Fibroblast of the aortic adventitia (primary cell): ENCODE measurements at places on chromosomes 11 and 22. TPM values are rescaled to one million over a fixed set of nuclear protein-coding genes. Genes with fewer than 3 reads are reported as not detected.

Gene KCNQ1
- not detected in 2 replicates for total RNA-seq

Gene DUSP8
- 0.36 TPM in 1 of 2 replicates, not detected in the other for total RNA-seq

Gene RBMXL2
- total RNA-seq, result not detected in 2 replicates

Gene P2RY6
- total RNA-seq, result 1.2 TPM in 1 of 2 replicates, not detected in the other

Gene EIF3M
- total RNA-seq, result 575 and 1,709 TPM in 2 replicates

Gene CNGA4
- total RNA-seq, result not detected in 2 replicates

Gene MIOX
- total RNA-seq, result not detected in 2 replicates

Gene FRMD8
- total RNA-seq, result 42.7 and 172 TPM in 2 replicates

Gene SCGB1C1
- not detected in 2 replicates for total RNA-seq

Gene RFPL3
- total RNA-seq, result not detected in 2 replicates

Gene DNHD1
- total RNA-seq, result 6.7 and 8.2 TPM in 2 replicates

Gene UCP2
- 1.5 TPM in 1 of 2 replicates, not detected in the other for total RNA-seq

Gene TCF20
- total RNA-seq, result 15.1 and 27.4 TPM in 2 replicates

Gene RELT
- 0.57 and 4.6 TPM in 2 replicates for total RNA-seq

Gene GNAZ
- total RNA-seq, result 1.3 and 3.1 TPM in 2 replicates

Gene CYTH4
- 0.25 and 0.72 TPM in 2 replicates for total RNA-seq

Gene PVALB
- total RNA-seq, result not detected in 2 replicates

Gene SMIM35
- not detected in 2 replicates for total RNA-seq

Gene INPP5J
- total RNA-seq, result under 0.01 and 0.41 TPM in 2 replicates

Gene PHLDA2
- 1.2 and 3.8 TPM in 2 replicates for total RNA-seq

Gene OR51B5
- not detected in 2 replicates for total RNA-seq

Gene OR52I1
- total RNA-seq, result not detected in 2 replicates

Gene TANGO2
- 25.7 and 41.7 TPM in 2 replicates for total RNA-seq

Gene KCNJ11
- total RNA-seq, result not detected in 2 replicates

Gene ANO3
- total RNA-seq, result 0.98 and 5.9 TPM in 2 replicates

Gene RASSF10
- total RNA-seq, result not detected in 2 replicates

Gene NXPE1
- total RNA-seq, result not detected in 2 replicates

Gene PHF21B
- not detected in 2 replicates for total RNA-seq

Gene MAP6
- total RNA-seq, result 3.4 and 10.0 TPM in 2 replicates

Gene OR2AG2
- total RNA-seq, result 0.09 and 0.33 TPM in 2 replicates

Gene ARVCF
- total RNA-seq, result 9.7 and 12.9 TPM in 2 replicates

Gene BTG4
- 0.36 TPM in 1 of 2 replicates, not detected in the other for total RNA-seq

Gene CRYBB3
- total RNA-seq, result not detected in 2 replicates

Gene NXPE4
- total RNA-seq, result not detected in 2 replicates

Gene MSANTD4
- 35.7 and 36.5 TPM in 2 replicates for total RNA-seq

Gene ROM1
- total RNA-seq, result 4.6 and 26.4 TPM in 2 replicates

Gene SCGB2A2
- not detected in 2 replicates for total RNA-seq

Gene SSRP1
- 60.7 and 83.2 TPM in 2 replicates for total RNA-seq

Gene TRPC6
- total RNA-seq, result 0.16 and 0.72 TPM in 2 replicates

Gene IFTAP
- 43.8 and 63.1 TPM in 2 replicates for total RNA-seq

Gene TBCEL
- 30.7 and 38.3 TPM in 2 replicates for total RNA-seq

Gene MS4A6A
- total RNA-seq, result not detected in 2 replicates

Gene CCDC73
- total RNA-seq, result not detected in 2 replicates

Gene C1QTNF6
- 4.2 and 4.6 TPM in 2 replicates for total RNA-seq

Gene ZC3H12C
- total RNA-seq, result 8.7 and 17.4 TPM in 2 replicates

Gene MPEG1
- total RNA-seq, result not detected in 2 replicates

Gene CHID1
- total RNA-seq, result 35.1 and 47.2 TPM in 2 replicates

Gene MS4A3
- total RNA-seq, result not detected in 2 replicates

Gene DEPDC7
- total RNA-seq, result 3.5 and 9.9 TPM in 2 replicates

Gene BCL2L13
- 40.2 and 46.0 TPM in 2 replicates for total RNA-seq

Gene TMEM126B
- 89.9 and 112 TPM in 2 replicates for total RNA-seq

Gene RAB36
- total RNA-seq, result 3.5 and 4.6 TPM in 2 replicates

Gene OR10D3
- total RNA-seq, result not detected in 2 replicates

Gene NEFH
- 0.49 and 0.54 TPM in 2 replicates for total RNA-seq

Gene RIMBP3C
- total RNA-seq, result 0.49 and 0.63 TPM in 2 replicates
